Pancreas (tissue), 10 donors: ENCODE measurements at places on chromosomes 12 and 14. TPM values are rescaled to one million over a fixed set of nuclear protein-coding genes. Genes with fewer than 3 reads are reported as not detected.

The IFT81 gene
- 3.0 TPM for total RNA-seq

The B4GALNT3 gene
- 3.8 TPM for total RNA-seq

GRCh38 chr14:32984241-32984930, 45.7 kb downstream of the NPAS3 start:
- H3K36me3 ChIP-seq = no peaks in the 10 kb centered on the region
- no peaks in the 10 kb centered on the region for H3K27me3 ChIP-seq
- no peaks in the 10 kb centered on the region for H3K4me1 ChIP-seq
- DNase-seq = no peak

DNA sequence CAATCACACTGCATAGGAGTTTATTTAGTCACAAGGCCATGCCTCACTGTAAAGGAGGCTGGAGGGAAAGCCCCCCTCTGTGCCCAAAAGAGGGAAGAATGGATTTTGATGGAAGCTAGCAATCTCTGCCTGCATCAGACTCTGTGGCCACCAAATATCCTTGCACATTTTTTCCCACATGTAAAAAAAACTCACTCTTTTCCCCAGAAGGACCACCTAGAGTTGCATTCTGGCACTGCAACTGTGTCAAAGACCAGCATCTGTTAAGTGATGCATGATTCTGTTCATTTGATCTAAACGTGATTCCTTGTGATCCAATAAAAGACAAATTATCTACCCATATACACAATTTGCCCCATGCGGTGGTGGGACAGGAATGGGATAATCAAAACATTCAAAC, 8.0 kb downstream of the RHOJ start:
- no peak overlapping the region for H3K27ac ChIP-seq
- no peaks in the 10 kb centered on the region for H3K27me3 ChIP-seq
- H3K4me1 ChIP-seq = no peaks in the 10 kb centered on the region
- no peaks in the 10 kb centered on the region for H3K36me3 ChIP-seq
- H3K4me3 ChIP-seq = no peak overlapping the region

GRCh38 chr12:12582193-12582881, 19.7 kb upstream of the DUSP16 start:
- no peak for DNase-seq
- H3K27me3 ChIP-seq = no peaks in the 10 kb centered on the region
- no peak overlapping the region for H3K4me3 ChIP-seq

DNA sequence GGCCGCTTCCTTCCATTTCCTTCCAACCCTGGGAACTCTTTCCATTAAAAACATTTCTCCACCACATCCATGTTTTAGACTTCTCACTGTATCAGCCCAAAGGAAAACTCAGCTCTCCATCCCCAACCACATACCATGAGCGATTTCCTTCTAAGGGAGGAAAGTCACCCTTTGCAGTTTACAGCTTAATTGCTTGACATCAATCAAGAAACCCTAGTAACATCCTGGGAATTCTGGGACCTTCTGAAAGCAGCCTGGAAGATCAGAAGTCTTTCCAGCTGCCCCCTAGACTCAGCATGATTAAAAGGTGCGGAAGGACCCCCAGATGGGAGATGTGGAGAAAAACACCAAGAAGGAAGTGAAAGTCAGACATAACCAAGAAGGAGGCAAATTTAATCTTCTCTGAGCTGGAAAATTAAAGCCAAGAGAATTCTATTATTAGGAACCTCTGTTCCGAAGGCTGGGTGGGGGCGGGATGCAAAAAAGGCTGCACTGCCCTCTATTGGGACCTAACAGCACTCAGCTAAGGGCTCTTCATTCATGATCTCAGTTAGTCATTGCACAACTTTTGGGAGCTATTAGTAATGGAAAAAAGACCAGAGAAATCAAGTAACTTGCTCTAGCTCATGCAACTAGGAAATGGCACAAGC, 73.3 kb upstream of the PLXNC1 start:
- no peaks in the 10 kb centered on the region for H3K36me3 ChIP-seq
- no peaks in the 10 kb centered on the region for H3K27me3 ChIP-seq
- no peaks in the 10 kb centered on the region for H3K4me1 ChIP-seq
- H3K4me3 ChIP-seq = no peak overlapping the region

The G2E3 gene
- total RNA-seq = 5.2 TPM

DNA sequence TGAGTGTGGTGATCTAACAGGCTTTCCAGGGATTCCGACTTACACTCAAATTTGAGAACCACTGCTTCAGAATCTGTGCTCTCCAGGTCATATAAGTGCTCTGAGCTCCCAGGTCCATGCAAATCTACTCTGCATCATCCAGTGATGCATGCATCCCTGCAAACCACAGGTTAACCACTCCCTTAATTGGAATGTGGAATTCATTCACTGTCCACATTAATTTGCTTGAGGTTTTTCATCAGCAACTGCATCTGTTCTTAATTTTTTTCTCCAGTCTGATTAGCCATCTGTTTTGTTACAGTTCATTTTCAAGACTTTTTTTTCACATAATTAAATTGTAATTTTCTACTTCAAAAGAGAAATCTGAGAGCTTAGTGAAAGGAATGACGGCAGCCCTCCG, 43.4 kb upstream of the RIN3 start:
- H3K36me3 ChIP-seq = no peaks in the 10 kb centered on the region
- no peak for DNase-seq
- H3K4me1 ChIP-seq = no peaks in the 10 kb centered on the region
- H3K27ac ChIP-seq = no peak overlapping the region
- no peak overlapping the region for H3K4me3 ChIP-seq

The PLD4 gene
- 2.3 TPM for total RNA-seq

GRCh38 chr14:71361874-71362273, 454.6 kb downstream of the PCNX1 start:
- no peak overlapping the region for H3K4me3 ChIP-seq
- H3K27ac ChIP-seq = no peak overlapping the region
- H3K36me3 ChIP-seq = no peaks in the 10 kb centered on the region
- H3K4me1 ChIP-seq = peaks cover 5% of the 10 kb centered on the region
- DNase-seq = no peak
- no peaks in the 10 kb centered on the region for H3K27me3 ChIP-seq

GRCh38 chr12:121167232-121167820, 34.6 kb downstream of the P2RX7 start:
- H3K4me1 ChIP-seq = no peaks in the 10 kb centered on the region
- H3K27me3 ChIP-seq = no peaks in the 10 kb centered on the region
- DNase-seq = no peak
- H3K4me3 ChIP-seq = no peak overlapping the region
- H3K27ac ChIP-seq = no peak overlapping the region
- H3K36me3 ChIP-seq = no peaks in the 10 kb centered on the region

DNA sequence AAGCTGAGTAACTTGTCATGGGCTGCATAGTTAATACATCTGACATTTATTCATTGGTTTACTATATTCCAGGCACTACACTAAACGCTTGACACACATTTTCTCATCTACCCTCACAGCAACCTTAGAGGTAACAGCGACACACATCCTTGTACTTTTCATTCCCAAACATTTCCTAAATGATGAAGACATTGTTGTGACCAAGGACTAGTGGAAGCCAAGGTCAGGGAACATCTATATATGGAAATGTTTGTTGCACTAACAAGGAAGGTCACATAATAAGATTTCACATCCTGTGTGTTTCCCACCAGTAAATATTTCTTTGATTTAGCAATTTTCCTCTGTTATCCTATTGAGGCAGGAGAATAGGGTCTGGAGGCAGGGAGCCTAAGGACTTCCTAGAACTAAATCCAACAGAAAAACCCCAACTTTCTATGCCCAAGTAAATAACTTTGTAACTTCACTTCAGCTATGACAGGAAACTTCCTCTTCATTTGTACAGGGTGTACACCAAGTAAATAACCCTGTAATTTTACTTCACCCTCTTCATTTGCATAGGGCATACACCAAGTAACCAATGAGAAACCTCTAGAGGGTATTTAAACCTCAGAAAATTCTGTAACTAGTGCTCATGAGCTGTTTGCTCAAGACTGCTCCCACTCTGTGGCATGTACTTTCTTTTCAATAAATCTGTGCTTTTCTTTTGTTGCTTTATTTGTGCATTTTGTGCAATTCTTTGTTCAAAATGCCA, 48.4 kb downstream of the ZNF641 start:
- no peaks in the 10 kb centered on the region for H3K4me1 ChIP-seq
- no peak overlapping the region for H3K4me3 ChIP-seq
- H3K36me3 ChIP-seq = no peaks in the 10 kb centered on the region
- no peak overlapping the region for H3K27ac ChIP-seq
- H3K27me3 ChIP-seq = no peaks in the 10 kb centered on the region
- no peak for DNase-seq

GRCh38 chr14:36935976-36936678, 236.3 kb downstream of the SLC25A21 start:
- no peak overlapping the region for H3K27ac ChIP-seq
- no peak overlapping the region for H3K4me3 ChIP-seq
- no peaks in the 10 kb centered on the region for H3K4me1 ChIP-seq
- no peaks in the 10 kb centered on the region for H3K36me3 ChIP-seq
- no peaks in the 10 kb centered on the region for H3K27me3 ChIP-seq

DNA sequence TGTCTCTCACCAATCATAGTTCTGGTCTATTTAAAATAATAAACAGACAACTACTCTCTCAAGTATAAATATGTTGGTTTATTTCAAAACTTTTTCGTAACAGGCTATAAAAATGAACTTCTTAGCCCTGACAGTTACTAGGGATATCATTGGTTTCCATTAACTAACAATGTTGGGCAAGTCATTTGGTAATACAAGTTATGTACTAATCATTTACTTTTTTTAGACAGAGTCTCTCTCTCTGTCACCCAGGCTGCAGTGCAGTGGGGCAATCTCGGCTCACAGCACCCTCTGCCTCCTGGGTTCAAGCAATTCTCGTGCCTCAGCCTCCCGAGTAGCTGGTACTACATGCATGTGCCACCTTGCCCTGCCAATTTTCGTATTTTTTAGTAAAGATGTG, 14.6 kb upstream of the KANSL2 start:
- no peak overlapping the region for H3K4me3 ChIP-seq
- no peak for DNase-seq
- H3K4me1 ChIP-seq = no peaks in the 10 kb centered on the region
- H3K27me3 ChIP-seq = no peaks in the 10 kb centered on the region
- H3K27ac ChIP-seq = no peak overlapping the region

- H3K27ac ChIP-seq = no peak overlapping the region
- H3K36me3 ChIP-seq = no peaks in the 10 kb centered on the region
These were observed 118.3 kb downstream of the LRIG3 start for GRCh38 chr12:58801986-58802385.

GRCh38 chr14:89452281-89452680, 35.2 kb upstream of the FOXN3 start:
- H3K36me3 ChIP-seq = no peaks in the 10 kb centered on the region
- no peak overlapping the region for H3K27ac ChIP-seq
- no peak overlapping the region for H3K4me3 ChIP-seq

- H3K27ac ChIP-seq = no peak overlapping the region
- no peaks in the 10 kb centered on the region for H3K4me1 ChIP-seq
- no peaks in the 10 kb centered on the region for H3K27me3 ChIP-seq
- H3K4me3 ChIP-seq = no peak overlapping the region
- no peak for DNase-seq
These were observed 254.8 kb downstream of the PRKD1 start for GRCh38 chr14:29672831-29673230.

DNA sequence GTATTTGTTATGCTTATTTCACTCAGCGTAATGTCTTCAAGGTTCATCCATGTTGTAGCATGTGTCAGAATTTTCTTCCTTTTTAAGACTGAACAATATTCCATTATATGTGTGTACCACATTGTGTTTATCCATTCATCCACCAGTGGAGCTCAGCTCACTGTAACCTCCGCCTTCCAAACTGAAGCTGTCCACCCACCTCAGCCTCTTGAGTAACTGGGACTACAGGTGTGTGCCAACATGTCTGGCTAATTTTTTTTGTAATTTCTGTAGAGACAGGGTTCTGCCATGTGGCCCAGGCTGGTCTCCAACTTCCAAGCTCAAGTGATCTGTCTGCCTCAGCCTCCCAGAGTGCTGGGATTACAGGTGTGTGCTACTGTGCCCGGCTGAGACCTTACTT, 21.1 kb downstream of the CCDC77 start:
- DNase-seq = no peak
- no peak overlapping the region for H3K27ac ChIP-seq
- H3K4me1 ChIP-seq = no peaks in the 10 kb centered on the region

GRCh38 chr12:54370171-54370730, 6.0 kb upstream of the GPR84 start:
- H3K27ac ChIP-seq = no peak overlapping the region
- peak; percentile 95 for DNase-seq
- H3K27me3 ChIP-seq = no peaks in the 10 kb centered on the region
- peak overlapping the region; percentile 42 for H3K4me3 ChIP-seq
- no peaks in the 10 kb centered on the region for H3K36me3 ChIP-seq

The TMEM121 gene
- total RNA-seq = 1.8 TPM

The DIO2 gene
- total RNA-seq = 0.28 TPM

The AGAP2 gene
- total RNA-seq = 0.66 TPM

The RTN1 gene
- 1.3 TPM for total RNA-seq

The RHOJ gene
- 1.9 TPM for total RNA-seq

The TDP1 gene
- total RNA-seq = 5.8 TPM

The HOXC10 gene
- total RNA-seq = not detected

GRCh38 chr14:21101802-21102413, 1.0 kb downstream of the TMEM253 start:
- no peak overlapping the region for H3K27ac ChIP-seq
- H3K4me3 ChIP-seq = no peak overlapping the region
- H3K4me1 ChIP-seq = peaks cover 20% of the 10 kb centered on the region
- no peaks in the 10 kb centered on the region for H3K27me3 ChIP-seq
- DNase-seq = no peak

GRCh38 chr12:2360630-2361170, 307.9 kb downstream of the CACNA1C start:
- no peaks in the 10 kb centered on the region for H3K27me3 ChIP-seq
- no peaks in the 10 kb centered on the region for H3K4me1 ChIP-seq
- H3K27ac ChIP-seq = no peak overlapping the region
- H3K36me3 ChIP-seq = no peaks in the 10 kb centered on the region

DNA sequence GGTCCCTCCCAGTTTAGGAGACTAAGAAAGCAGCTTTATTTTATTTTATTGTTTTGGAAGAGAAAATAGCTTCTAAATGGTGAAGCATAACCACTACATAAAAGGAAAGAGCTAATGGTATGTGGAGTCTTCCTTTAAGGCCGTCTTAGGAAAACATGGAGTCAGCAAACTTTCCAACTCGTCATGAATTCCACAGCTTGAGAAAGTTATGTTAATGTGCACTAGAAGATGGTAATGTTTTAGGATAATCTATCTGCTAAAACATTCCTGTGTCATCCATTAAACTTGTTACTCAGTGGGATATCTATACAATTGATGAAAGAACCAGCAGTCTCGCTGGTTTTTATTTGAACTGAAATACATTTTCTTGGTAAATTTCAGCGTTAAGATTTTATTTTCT, 448.4 kb upstream of the SEL1L start:
- H3K27me3 ChIP-seq = no peaks in the 10 kb centered on the region
- no peak overlapping the region for H3K4me3 ChIP-seq
- H3K4me1 ChIP-seq = no peaks in the 10 kb centered on the region
- DNase-seq = no peak
- H3K36me3 ChIP-seq = no peaks in the 10 kb centered on the region

GRCh38 chr12:42125388-42125767, 19.3 kb downstream of the GXYLT1 start:
- no peaks in the 10 kb centered on the region for H3K27me3 ChIP-seq
- H3K27ac ChIP-seq = no peak overlapping the region
- no peaks in the 10 kb centered on the region for H3K36me3 ChIP-seq
- no peak overlapping the region for H3K4me3 ChIP-seq

The CBLN3 gene
- total RNA-seq = 0.84 TPM

The MUCL1 gene
- total RNA-seq = not detected

GRCh38 chr14:95222151-95222631, 64.9 kb upstream of the DICER1 start:
- DNase-seq = no peak
- H3K27ac ChIP-seq = peak overlapping the region; percentile 51
- H3K27me3 ChIP-seq = no peaks in the 10 kb centered on the region
- no peaks in the 10 kb centered on the region for H3K36me3 ChIP-seq
- H3K4me3 ChIP-seq = no peak overlapping the region

- no peaks in the 10 kb centered on the region for H3K27me3 ChIP-seq
- no peak overlapping the region for H3K27ac ChIP-seq
- DNase-seq = no peak
- H3K4me1 ChIP-seq = no peaks in the 10 kb centered on the region
- H3K36me3 ChIP-seq = no peaks in the 10 kb centered on the region
- no peak overlapping the region for H3K4me3 ChIP-seq
These were observed 9.6 kb upstream of the GPR84 start for GRCh38 chr12:54373649-54374561.
